AG09309 (cell line): ENCODE measurements at places on chromosomes 2 and 18.

- no peak for DNase-seq
Observed at GRCh38 chr2:86301009-86301408, 36.4 kb downstream of the REEP1 start.

DNA sequence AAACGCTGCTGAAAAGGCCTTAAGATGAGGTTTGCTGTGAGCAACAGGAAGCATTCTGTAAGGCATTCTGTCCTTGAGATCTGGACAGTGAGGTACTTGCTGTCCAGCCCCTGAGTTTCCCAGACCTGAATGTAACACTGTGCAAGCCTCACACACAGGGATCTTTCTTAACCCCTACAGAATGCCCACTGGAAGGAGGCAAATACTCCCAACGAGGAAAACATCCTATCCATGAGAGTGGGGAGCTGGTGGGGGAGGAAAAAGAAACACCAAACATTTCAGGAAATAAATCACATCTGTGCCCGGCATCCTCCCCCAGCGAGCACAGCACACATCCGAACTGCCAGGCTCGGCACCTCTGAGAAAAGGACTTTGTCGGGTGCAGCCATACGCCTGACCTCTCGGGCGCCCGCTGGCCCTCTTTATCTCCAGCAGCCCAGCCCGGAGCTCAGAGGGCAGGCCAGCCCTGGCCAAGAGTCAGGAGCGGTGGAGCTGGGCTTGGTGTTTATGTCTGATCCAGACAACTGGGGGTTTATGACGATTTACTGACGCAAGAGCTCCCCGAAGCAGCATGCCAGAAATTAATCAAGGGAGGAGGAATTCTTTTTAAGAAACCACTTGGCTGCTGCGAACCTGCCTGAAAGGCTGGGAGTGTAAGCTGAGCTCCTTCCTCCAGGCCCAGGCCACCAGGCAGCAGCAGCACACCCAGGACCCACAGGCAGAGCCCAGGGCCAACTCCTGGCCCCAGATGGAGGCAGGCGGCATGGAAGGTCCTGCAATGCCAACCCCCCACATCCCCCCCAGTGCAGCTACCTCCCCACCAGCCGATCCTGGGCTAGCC is 72.2 kb downstream of the HDAC4 start:
- peak; percentile 79 for DNase-seq

DNA sequence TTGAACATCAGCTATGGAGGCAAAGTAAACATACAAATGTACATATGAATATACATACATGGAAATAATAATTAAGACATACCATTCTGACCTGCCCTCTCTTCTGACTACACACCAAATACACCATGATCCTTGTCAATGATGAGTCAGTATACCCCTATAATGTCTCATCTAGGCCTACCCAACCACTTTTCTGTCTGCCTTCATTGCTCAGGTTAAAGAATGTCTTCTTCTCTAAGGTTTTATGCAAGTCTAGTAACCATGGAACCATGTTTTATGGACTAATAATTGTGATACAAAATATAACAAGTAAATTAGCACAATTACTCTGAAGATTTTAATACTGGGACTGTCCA is 128.7 kb downstream of the NCKAP5 start:
- DNase-seq: no peak

DNA sequence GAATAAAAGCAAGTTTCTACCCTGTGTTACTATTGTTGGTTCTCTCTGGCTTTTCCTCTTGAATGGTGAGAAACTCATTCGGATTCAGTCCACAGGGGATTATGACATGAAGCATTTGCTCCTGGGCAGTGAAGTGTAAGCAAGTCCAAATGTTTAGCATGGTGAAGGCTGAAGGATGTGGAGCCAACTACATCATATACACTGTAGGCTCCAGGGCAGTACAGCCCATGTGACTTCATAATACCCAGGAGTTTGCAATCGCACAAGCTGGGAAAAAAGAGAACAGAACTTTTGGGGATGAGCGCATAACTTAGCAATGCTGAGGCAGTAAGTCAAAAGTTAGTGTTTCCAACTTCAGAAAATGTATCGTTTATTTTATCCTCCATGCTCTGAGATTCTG is 695.7 kb upstream of the POU3F3 start:
- no peak for DNase-seq

DNA sequence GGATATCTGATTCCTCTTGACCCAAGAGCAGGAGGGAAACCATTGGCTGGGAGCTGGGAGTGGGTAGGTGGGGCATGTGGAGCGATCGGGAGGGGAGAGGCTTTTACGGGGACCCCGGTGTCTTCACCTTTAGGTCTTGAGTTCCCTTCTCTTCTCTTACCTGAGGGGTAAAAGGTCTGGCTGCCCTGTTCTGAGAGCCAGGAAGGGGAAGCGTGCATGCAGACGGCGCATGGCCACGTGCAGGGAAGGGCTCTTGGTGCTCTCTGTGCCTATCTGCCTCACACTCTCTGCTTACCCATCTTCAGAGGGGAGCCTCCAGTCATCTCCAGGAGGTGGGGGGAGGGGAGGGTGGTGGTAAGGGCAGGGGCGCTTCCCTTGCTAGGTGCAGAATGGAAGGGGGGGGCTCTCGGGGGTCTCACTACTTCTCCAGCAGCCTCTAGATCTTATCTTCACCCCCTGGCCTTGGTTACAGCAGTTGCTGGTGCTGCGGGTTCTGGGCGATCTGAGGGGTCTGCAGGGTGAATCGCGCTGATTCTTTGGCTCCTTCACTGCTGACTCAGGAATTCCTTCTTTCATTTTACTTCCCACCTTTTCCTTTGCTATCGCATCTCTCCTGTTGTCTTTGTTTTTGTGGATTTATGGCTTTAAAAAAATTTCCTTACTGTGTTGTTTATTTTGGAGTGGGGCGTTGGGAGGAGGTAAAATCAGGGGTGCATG is 225.8 kb upstream of the HS6ST1 start:
- no peak for DNase-seq

DNA sequence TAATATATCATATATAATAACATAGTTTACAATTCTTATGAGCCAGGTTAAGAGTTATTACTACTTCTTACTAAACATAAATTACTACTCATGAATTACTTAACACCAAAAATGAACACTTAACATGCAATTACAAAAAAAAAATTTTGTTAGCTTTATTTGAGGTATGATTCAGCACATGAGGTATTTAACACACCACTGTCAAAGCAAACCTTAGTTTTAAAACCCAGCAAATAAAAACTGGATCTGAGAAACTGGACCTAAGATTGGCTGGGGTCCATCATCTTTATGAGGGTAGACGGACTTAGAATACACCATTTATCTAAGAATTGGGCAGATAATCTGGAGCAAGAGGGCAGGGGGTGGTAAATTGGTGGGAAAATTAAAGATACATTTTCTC is 81.8 kb upstream of the CREB1 start:
- DNase-seq: no peak
